ENCODE measurements at places on chromosomes 7 and 10. TPM values are rescaled to one million over a fixed set of nuclear protein-coding genes. Genes with fewer than 3 reads are reported as not detected.

SFTPD gene
- not detected for polyA plus RNA-seq

C7orf33 gene
- polyA plus RNA-seq = not detected

AASS gene
- 29.8 TPM for polyA plus RNA-seq

TUBAL3 gene
- not detected for polyA plus RNA-seq

AGMO gene
- 0.48 TPM for polyA plus RNA-seq

TAS2R5 gene
- 0.91 TPM for polyA plus RNA-seq

SAP25 gene
- 2.3 TPM for polyA plus RNA-seq

HOXA2 gene
- not detected for polyA plus RNA-seq

CYP26C1 gene
- polyA plus RNA-seq = not detected

PCLO gene
- polyA plus RNA-seq = 0.54 TPM

RBP4 gene
- polyA plus RNA-seq = 1.3 TPM

PHYHIPL gene
- 3.5 TPM for polyA plus RNA-seq

INTS1 gene
- polyA plus RNA-seq = 55.2 TPM

CALHM3 gene
- not detected for polyA plus RNA-seq

PGAM2 gene
- polyA plus RNA-seq = 139 TPM

ACHE gene
- 70.5 TPM for polyA plus RNA-seq

MKX gene
- 3.1 TPM for polyA plus RNA-seq

TNRC18 gene
- 40.0 TPM for polyA plus RNA-seq

CUZD1 gene
- polyA plus RNA-seq = 0.82 TPM

FAM180A gene
- polyA plus RNA-seq = not detected

Data from muscle of arm (tissue), 14 donors.